Right atrium auricular region (tissue), 2 donors: ENCODE measurements at places on chromosomes 2 and 18. TPM values are rescaled to one million over a fixed set of nuclear protein-coding genes. Genes with fewer than 3 reads are reported as not detected.

Gene REG1A
- not detected for total RNA-seq

Gene FABP1
- total RNA-seq, result not detected

Gene ACVR1
- total RNA-seq, result 34.5 TPM

Gene ASAP2
- total RNA-seq, result 20.3 TPM

Gene HOXD12
- total RNA-seq, result not detected

Gene UPP2
- total RNA-seq, result not detected

Gene PLGLB1
- total RNA-seq, result 0.85 TPM

Gene PGAP1
- 5.7 TPM for total RNA-seq
